CD4-positive, alpha-beta T cell treated with Interleukin-6 at 100 ng/mL for 8 hours (primary cell): ENCODE measurements at places on chromosomes 1 and 21.

DNA sequence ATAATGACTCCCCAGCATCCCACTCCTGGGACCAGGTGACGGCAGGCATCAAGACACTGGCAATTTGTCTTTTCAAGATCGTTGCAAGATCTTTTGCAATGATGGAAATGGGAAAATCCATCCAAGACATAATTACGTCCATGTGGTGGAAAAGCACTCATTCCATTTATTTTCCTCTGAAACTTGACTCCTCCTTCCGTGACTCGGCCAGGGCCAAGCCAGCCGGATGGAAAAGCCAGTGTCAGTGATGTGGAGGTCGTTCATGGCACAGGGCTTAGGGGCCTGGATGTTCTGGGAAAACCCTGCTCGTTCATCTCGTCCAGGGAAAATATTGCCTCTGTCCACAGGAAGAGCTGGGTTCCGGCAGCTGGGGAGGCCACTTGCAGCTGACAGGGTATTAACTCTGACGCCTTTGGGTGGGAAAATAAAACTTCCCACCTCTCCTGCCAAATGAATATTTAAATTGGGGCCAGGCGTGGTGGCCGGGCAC is 46.2 kb downstream of the C1orf198 start:
- DNase-seq: no peak

GRCh38 chr1:28437924-28438699 is 67.7 kb upstream of the RCC1 start:
- no peak for DNase-seq

- peak; percentile 23 for DNase-seq
These were observed 253.5 kb downstream of the AKT3 start for GRCh38 chr1:243596431-243597062.

DNA sequence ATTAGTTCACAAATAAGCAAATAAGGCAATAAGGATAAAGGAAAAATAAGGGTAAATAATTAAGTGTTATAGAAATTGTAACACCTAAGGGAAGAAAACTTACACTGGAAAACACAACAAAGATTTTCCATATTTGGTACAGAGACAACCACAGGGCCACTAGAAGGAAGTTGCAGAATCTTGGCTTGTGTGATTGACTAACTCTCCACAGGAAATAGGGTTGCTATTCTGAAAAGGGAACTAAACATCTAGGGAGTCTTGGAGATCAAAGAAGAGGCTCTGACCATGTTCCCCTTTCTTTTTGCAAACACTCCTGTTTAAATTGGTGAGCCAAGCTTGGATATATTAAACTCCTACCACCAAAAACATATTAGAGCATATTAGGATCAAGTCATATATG is 59.1 kb downstream of the APCS start:
- no peak for DNase-seq

DNA sequence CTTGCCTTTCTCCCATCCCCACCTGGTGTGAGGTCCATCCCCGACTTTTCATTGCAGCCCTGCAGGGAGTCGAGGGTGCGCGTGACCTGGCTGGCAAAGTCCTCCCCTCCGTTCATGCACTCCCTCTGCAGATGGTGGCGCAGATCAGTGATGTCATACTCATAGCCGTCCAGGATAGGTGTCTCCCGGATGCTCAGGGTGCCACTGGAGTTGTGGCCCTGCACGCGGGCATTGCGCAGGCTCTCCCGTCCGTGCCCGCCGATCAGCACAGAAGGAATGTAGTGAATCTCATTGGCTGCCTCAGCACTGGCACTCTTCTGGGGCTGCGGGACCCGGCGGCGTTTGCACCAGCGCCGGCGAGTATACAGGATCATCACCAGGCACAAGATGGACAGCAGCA is 132.1 kb downstream of the ASTN1 start:
- DNase-seq: no peak

DNA sequence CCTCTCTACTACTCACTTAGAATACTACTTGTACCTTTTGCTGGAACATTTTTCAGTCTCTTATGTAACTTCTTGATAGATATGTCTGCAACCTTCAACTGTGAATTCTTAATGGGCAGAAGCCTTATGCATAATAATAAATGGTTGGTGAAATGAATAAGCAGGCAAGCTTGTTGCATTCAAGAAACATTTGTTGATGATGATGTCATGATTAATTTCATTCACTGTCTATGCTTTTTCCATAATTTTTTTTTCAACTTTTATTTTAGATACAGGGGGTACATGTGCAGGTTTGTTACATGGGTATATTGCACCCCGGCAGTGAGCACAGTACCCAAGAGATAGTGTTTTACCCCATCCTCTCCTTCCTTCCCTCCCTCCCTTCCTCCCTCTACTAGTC is 48.0 kb downstream of the SIPA1L2 start:
- no peak for DNase-seq

DNA sequence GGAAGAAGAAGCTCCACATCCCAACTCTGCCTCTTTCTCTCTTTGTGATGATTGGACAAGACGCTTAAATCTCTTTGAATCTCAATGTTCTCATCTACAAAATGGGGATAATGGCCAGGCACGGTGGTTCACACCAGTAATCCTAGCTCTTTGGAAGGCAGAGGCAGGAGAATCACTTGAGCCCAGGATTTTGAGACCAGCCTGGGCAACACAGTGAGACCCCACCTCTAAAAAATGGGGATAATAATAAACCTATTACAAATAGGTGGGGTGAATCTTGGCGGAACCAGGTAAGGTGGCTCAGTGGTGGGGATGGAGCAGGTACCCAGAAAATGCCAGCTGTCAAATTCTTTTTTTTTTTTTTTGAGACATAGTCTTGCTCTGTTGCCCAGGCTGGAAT is 29.4 kb upstream of the ARHGEF10L start:
- no peak for DNase-seq

DNA sequence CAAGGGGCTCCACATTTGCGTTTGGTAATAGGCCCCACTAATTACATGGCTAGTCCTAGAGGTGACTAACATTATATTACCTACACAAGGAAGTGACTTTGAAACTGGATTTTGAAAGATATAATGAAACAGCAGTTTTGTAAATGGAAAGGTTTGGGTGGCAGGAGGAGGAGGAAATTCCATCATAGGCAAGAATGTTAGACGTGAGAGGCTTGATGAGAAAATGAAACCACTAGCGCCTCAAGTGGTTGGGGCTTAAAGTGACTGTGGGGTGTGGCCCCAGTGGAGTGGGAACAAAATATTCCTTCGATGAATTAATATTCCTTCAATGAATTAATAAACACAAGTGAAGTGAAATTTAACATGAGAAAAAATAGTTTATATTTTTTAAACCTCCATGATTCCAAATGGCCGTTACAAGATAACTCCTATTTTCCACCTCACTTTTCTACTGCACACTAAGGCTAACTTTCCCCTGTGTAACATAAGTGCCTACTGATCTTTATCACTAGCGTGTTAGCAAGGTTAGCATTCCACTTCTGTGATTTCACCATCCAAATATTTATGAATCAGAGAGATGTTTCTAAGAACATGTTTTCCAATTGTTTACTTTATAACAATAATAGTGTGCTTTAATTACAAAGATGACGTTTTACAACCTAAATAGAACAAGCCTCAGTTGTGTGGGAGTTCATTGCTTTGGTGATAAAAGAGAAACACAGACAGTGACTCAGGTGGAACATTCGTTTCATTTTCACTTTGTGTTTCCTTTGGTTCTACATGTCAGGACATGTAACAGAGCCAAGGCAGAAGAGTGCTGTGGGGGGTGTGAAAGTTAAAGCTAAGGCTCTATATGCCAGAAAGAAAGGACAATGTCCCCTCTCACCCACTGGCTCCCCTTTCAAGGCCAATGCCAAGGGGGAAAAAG is 12.5 kb upstream of the ATF3 start:
- peak; percentile 54 for DNase-seq

GRCh38 chr21:16280686-16281091 is 550.9 kb downstream of the USP25 start:
- no peak for DNase-seq

DNA sequence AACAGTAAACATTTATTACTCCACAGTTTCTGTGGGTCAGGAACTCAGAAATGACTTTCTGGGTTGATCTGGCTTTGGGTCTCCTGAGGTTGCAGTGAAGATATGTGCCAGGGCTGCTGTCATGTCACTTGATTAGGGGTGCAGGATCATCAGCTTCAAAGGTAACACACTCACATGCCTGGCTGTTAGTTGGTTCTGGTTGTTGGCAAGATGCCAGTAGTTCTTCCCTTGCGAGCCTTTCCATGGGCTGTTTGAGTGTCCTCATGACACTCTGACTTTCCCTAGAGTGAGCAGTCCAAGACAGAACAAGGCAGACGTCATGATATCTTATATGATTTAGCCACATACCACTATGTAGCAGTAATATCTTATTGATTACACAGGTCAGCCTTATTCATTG is 1.8 kb downstream of the SWT1 start:
- no peak for DNase-seq

- no peak for DNase-seq
These were observed 21.6 kb downstream of the FOXD3 start for GRCh38 chr1:63343922-63344321.

GRCh38 chr1:113320272-113320671 is 70.0 kb upstream of the MAGI3 start:
- no peak for DNase-seq

DNA sequence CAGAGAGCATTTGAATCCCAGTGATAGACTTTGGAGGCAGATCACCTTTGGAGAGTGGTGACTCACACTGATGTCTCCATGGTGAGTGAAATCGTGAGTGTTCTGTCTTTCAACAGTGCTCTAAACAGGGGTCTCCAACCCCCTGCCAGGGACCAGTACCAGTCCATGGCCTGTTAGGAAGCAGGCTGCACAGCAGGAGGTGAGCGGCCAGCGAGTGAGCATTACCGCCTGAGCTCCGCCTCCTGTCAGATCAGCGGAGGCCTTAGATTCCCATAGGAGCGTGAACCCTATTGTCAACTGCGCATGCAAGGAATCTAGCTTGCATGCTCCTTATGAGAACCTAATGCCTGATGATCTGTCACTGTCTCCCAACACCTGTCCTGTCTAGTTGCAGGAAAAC is 61.8 kb upstream of the B3GALNT2 start:
- DNase-seq: no peak

DNA sequence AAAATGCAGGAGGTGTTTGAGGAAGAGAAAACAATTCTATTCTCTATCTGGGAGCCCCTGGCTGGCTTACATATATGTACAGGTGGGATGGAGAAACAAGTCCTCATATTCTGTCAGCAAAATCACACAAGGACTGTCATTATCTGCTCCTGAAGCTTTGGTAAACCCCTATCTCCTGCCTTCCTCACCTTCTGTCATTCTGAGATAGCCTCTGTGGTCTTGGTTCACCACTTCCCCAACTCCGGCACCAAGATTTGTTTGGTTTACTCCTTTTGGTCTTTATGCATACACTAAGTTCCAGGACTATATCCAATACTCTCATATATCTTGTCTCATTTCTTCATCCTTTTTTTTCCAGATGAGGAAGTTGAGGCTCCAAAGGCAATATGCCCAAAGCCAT is 551.1 kb downstream of the PLPP3 start:
- no peak for DNase-seq
